Fibroblast of lung (primary cell): ENCODE measurements at places on chromosomes 7 and 10.

DNA sequence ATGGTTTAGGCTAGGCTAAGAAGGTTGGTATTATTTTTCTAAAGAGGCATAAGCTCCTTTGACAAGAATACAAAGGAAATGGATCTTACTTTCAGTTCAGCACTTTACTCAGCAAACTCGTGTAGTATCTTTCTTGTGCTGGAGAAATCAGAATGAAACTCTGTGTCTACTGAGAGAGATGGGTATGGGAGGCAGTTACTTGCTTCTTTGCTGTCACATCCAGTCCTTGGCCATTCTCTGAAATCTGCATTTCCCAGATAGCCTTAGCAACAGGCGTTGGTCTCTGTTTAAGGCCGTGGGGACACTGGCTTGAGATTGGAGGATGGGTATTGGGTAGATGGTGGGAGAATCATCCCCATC lies 180.5 kb downstream of the NRP1 start:
- no peaks in the 10 kb centered on the region for H3K36me3 ChIP-seq
- peaks cover 5% of the 10 kb centered on the region for H3K4me1 ChIP-seq
- H3K4me3 ChIP-seq, result no peak overlapping the region
- DNase-seq, result no peak
- H3K27me3 ChIP-seq, result no peaks in the 10 kb centered on the region
- no peak overlapping the region for H3K27ac ChIP-seq

DNA sequence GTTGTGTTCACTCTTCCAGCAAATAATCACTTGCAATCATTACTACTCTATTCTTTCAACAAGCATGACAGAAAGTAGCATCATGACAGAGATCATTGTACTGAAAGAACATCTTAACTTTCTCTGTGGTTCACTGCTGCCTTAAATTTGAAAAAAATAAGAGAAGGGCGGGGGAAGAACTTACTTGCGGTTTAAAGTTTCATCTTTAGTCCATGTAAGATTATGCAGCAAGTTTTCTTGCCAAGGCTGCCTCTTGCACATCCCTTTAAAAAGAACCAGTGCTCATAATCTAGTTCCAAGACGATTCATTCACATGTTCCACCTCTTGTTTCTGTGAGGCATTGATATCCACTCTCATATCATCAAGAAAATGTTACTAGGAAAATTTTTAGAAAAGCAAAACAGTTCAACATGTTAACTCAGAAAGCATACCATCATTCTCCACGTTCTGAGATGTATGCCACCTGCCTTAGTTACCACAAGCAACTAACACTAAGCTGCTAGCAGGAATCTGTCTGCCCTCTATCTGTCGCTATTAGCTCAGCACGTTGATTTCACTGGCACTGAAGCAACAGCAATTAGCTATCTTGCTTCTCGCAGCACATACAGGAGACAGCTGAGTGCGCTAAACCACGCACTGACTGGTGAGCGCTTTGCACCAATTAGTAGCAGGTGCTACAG lies at the start of gene PCDH15:
TSS of gene PCDH15 (minus strand) at position 491 of the 681 bp plus-strand sequence. CDS start 136,969 bp downstream, outside the sequence.
- no peaks in the 10 kb centered on the region for H3K4me1 ChIP-seq
- no peak within 1 kb of the TSS for H3K4me3 ChIP-seq
- no peaks in the 10 kb centered on the region for H3K36me3 ChIP-seq
- peak; percentile 65 for DNase-seq
- H3K27me3 ChIP-seq, result no peaks in the 10 kb centered on the region

DNA sequence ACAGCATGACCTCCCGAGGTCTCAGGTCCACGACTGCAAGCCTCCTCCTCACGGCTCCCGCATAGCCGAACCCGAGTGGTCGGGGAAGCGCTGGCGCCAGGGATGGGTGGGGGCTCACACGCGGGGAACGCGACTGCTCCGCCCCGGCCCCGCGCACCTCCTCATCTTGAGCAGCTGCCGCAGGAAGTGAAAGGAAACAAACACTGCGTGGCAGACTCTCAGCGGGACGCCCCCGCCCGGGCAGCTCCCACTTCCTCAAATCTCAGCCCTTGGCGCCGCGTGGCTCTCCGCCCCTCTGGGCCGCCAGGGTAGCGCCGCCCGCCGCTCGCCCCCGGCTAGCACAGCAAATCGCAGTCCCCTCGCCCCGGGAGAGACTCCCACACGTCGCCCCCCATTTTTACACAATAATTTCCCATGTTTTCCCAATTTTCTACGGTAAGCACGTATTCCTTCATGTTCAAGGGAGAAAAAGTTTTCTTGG lies at the start of gene TMEM243:
TSS of gene TMEM243 (minus strand) at position 188 of the 481 bp plus-strand sequence. CDS start 229 bp downstream, outside the sequence.
- peak; percentile 79 for DNase-seq
- peak within 1 kb of the TSS; percentile 91 for H3K4me3 ChIP-seq
- H3K27me3 ChIP-seq, result peaks cover 3% of the 10 kb centered on the region

DNA sequence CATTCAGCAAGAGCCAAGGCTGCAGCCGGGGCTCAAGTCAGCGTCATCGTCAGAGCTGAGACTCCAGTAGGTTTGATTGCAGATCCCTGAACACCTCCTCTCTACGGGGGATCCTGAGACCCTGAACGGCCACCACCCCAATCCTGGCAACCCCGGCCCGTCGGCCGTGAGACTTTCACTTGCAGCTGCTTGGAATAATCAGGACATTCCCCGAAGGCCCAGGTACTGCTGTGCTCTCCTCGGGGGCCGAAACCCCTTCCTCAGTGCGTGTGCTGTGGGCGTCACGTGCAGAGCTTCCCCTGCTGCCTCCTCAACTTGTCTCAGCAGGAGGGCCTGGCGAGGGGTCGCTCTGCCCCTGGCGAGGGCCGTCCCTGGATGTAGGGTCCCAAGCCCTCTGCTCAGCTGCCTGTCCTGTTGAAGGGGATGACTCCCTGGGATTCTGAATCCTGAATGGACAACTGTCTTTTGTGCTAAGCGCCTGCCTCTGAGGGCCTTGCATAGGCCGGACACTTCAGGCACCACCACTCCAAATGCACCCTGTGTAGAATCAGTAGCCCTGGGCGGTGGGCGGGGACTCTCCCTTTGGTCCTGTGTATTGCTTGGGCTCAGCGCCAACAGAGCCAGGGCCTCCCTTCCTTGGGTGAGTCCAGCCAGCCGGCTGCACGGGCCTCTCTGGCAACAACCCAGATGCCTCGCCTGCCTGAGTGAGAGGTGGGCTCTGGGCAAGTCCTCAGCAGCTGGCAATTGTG lies 63.8 kb upstream of the EBF3 start:
- DNase-seq, result no peak
- no peaks in the 10 kb centered on the region for H3K27me3 ChIP-seq
- H3K4me3 ChIP-seq, result no peak overlapping the region
- H3K4me1 ChIP-seq, result no peaks in the 10 kb centered on the region

GRCh38 chr10:21364196-21365114 lies 161.0 kb downstream of the SKIDA1 start:
- peak; percentile 87 for DNase-seq
- no peaks in the 10 kb centered on the region for H3K27me3 ChIP-seq
- H3K27ac ChIP-seq, result no peak overlapping the region
- H3K4me1 ChIP-seq, result peaks cover 12% of the 10 kb centered on the region
- no peak overlapping the region for H3K4me3 ChIP-seq
